Right cardiac atrium (tissue), 5 donors: ENCODE measurements at places on chromosomes 11 and 22. TPM values are rescaled to one million over a fixed set of nuclear protein-coding genes. Genes with fewer than 3 reads are reported as not detected.

DNA sequence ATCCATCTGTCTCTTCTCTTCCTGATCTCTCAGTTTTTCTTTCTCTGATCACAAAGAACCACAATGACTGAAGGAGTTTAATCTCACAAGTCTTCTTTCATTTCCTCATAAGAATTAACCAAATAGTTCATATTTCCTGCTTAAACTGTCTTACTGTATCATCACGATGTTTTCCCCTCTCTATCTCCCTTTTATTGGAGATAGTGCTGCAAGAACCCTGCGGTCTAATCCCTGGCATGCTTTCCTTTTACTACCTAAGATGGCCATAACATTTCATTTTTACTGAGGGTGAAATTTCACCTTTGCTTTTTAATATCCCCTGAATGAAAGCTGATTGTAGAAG lies 28.9 kb downstream of the CARD18 start:
- no peak for DNase-seq

DNA sequence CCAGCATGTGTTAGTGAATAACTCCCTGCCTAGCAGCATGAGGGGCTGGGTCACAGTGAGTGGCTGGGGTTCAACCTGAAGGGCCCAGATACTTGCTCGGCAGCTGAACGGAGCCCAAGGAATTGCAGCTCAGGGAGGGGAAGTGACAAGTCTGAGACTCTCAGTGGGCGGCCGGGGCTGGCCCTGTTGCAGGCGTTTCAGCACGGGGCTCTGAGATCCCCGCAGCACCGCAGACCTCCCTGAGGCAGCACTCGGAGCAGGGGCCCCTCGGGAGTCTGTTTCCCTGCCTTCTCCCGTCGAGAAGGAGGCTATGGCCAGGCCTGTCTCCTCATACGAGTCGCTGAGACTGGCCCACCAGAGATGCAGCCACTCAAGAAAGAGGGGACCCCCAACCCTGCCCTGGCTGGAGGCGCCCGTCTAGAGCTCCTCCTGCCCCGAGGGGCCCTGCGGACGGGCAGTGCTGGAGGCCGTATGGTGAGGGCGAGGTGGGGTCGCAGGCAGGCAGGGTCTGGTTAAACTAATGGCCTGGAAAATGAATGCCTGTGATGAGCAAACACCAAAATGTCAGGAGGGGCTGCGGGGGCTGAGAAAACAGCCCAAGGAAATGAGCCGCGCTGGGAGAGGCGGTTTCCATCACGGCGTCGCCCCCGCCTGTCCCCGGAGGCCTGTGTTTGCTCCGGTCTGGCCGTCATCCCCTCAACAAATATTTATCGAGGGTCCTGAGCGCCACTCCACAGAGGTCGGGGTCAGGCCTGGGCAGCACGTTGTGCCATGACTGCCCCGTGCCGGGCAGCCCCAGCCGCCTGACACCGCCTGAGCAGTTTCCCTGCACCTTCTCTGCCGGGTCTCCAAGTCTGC lies 9.3 kb downstream of the TSSC4 start:
- no peak for DNase-seq

DNA sequence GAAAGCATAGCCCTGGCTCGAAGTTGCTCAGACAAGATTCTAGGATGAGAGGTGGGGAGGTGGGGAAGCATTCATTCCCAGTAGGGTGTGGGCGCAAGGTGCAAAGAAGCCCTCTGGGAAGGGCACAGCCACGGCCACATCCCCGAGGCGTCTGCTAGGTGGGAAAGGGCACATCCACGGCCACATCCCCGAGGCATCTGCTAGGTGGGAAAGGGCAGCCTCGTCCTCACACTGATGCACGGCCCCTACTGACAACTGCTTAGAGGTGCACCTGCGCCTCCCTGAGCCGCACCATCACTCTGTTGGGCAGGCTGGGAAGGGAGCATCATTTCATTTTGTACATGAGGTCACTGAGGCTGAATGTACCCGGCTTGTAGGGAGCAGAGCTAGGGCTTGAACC lies 94.6 kb upstream of the PITPNB start:
- DNase-seq = peak; percentile 32

GRCh38 chr11:8034106-8034585 lies 46.9 kb upstream of the TUB start:
- no peak for DNase-seq

- DNase-seq = no peak
These were observed 10.1 kb upstream of the ACR start for GRCh38 chr22:50727678-50728522.

The PACSIN3 gene
- 118 TPM for total RNA-seq
